ENCODE measurements at places on chromosomes 6 and 20.

GRCh38 chr6:156701966-156702365, 75.2 kb upstream of the ARID1B start:
- no peak for DNase-seq

GRCh38 chr6:101700655-101701054, 307.1 kb downstream of the GRIK2 start:
- no peak for DNase-seq

- no peak for DNase-seq
Measured at GRCh38 chr20:20630551-20630950, 81.9 kb downstream of the RALGAPA2 start.

DNA sequence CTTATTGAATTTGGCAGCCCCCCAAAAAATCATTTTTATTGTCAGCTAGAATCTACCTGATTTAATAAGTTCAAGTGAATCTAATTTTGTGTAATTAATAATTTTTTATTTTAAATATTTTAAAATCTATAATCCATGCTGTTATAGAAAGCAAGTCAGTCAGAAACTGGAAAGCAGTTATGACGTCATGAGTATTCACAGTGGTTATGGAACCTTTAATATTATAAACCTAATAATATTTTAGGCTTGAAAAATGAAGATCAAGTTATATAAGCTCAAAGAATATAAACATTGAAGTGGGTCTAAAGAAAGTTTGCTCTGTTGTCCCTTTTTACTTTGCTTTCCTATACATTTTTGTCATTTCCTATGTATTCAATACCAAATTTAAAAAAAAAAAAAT, 1075.1 kb upstream of the EPHA7 start:
- no peak for DNase-seq

- no peak for DNase-seq
Measured at GRCh38 chr6:119043783-119044182, 34.7 kb downstream of the FAM184A start.

DNA sequence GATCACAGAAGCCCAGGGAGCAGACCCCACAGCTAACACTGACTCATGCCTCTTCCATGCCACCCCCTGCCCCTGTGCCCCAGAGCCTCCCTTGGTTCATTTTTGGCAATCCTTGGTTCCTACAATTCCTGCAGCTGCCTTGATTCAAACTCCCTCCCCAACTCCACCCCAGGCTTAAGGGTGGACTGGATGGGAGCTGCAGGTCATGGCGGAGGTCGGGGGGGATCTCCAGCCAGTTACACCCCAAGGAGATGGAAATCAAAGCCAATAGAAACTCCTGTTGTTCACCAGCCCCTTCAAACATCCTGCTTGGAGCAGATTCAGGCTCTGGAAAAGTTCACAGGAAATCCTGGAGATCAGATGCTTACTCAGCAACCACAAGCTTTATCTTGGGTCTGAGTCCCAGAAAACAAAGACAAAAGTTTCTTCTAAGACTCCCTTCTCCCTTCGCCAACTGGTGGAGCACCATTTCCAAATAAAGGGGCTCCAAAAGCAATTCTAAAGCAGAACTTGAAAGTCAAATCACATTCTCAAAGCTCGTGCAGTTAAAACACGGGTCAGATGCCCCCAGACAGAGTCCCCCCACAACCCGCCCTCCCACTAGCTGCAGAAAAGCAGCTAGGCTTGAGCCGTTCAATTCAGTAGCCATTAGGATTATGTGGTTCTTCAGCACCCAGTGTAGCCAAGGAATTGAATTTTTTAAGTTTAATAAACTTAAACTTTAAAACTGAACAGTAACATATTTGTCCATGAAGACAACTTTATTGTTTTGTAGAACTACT, 149.5 kb downstream of the ANKRD60 start:
- no peak for DNase-seq

DNA sequence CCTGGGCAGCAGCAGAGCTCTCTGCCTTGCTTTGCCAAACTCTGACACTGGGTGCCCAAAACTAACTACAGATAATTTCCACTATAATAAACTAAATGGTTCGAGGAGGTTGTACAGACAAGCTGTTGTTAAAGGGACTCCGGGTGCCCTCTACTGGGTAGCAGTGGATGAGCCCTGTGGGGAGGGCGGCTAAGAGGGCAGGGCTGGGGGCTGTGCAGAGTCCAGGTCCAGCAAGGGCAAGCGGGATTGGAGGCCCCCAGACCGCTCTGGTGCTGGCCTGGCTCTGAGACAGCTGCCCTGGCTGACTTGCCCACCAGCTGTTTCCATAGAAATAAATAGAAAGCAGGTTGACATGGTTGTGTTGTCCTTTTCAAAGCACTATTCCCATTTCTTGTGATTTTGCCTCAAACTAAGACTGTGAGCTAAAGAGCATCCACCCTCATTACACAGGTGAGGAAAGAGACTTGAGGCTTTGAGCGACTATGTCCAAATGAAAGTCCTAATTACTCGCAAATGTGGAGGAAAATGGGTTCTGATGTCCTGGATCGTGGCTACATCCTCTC, 167.6 kb upstream of the CST7 start:
- no peak for DNase-seq

DNA sequence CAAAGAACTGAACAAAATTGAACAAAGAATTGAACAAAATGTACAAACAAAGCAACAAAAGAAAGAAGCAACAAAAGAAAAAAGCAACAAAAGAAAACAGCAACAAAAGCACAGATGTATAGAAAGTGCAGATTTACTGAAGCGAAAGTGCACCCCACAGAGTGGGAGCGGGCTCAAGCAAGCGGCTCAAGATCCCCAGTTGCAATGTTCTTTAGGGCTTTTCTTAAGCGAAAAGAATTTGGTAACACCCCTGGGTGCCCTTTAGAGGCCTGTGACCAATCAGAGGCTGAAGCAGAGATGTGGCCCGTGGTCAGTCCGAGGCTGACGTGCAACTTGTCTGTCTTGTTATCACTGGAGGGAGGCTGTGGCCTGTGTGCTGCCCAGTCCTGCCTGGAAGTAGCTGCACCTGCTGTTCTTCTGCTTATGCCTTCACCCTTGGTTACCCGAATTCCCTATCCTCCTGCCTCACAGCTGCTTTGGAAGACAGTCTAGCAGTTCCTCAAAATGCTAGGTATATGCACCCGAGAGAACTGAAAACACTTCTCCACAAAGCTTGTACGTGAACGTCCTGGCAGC, 13.2 kb upstream of the KIF25 start:
- no peak for DNase-seq

DNA sequence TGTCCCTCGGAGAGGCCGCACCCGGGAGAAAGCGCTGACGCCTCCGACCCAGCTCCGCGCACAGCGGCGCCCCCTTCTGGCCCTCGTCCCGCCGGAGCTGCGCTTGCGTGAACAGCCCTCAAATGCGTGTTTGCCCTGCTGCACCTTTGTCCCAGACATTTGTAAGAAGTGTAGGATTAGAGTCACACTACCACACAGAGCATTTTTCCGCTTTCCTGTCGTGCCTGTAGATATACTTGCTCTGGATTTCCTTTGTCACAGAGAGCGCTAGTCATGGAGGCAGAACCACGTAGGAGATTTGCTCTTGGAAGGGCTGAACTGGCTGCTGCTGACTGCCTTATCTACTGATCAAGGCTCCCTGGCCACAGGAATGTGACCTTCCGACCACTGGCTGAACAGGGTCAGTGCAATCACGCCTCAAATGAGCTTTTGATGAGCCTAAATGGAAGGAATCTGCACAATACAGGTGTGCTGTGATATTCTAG, 62.3 kb downstream of the PAX1 start:
- no peak for DNase-seq

DNA sequence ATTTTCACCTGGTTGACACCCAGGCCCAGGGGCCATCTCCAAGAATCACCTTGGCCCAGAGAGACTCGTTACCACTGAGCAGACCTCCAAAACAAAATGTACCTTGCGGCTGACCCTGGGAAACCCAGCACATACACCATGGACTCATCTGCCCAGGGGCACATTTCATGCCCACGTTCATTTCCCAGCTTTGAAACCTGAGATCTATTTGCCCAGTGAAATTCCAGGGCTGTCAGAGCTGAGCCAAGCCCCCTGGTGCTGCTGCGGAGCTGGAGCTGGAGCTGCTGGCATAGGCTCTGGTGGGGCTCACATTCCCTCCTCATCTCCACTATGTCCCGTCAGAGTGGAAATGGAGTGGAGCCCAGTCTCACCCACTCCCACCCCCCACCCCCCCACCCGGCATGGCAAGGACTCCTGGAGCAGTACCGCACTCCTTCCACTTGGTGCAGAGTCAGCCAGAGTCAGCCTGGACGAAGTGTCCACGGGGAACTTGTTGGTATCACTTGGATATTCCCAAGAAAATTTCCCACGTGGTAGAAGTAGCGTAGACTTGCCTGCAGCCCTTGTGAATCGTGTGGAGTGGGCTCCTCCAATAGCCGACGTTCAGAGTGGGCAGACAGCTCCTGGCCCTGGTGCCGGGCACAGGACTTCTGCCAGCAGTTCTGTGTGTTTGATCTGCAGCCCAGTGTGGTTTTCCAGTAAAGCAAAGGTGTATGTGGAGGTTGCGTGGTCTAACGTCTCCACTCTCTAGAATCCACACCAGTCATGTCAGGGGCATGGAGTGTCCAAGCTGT, 18.1 kb upstream of the OSER1 start:
- DNase-seq = no peak

DNA sequence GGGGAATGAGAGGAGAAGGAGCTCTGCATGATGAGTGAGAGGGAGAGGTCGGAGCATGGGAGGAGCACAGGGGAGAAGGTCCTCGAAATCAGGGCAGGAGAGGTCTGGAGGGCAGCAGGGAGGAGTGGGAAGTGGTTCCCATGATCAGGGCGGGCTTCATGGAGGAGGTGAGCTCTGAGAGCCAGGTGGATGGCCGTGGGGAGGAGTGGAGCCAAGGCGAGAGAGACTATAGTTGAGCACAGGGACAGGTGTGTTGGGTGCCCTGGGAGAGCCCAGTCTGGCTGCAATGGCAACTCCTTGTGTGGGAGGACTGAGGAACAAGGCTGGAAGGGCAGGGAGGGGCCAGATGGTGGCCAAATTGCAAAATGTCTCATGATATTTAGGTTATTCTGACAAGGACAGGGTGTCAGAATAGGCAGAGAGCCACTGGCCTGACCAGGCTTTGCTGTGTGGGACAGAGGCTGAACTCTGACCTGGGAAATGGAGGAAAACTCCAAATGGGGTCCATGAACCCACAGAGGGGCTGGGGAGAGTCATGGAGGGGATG, 21.4 kb downstream of the TTBK1 start:
- DNase-seq = no peak

- DNase-seq = no peak
Measured at GRCh38 chr20:49630396-49630951, 62.5 kb upstream of the PTGIS start.

GRCh38 chr20:63328026-63328700, 33.0 kb downstream of the CHRNA4 start:
- no peak for DNase-seq

DNA sequence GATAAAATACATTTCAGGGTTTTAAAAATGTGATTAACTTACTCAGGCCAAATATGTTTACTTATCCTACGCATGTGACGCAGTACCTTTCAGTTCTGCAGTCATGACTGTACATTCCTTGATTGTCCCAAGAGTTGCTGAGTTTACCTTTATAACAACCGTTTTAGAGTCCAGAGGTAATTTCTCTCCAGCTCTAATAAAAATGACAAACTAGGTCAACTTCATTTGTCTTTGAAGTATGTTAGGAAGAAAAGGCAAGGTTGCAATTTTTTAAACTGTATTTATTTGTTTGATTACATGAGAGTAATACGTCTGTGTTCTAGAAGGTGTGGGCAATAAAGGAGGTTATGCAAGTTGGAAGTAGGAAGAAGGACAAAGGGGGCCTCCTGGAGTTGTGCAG, 38.6 kb upstream of the UBR2 start:
- no peak for DNase-seq

- no peak for DNase-seq
Measured at GRCh38 chr20:11170565-11170964, 496.8 kb upstream of the JAG1 start.

DNA sequence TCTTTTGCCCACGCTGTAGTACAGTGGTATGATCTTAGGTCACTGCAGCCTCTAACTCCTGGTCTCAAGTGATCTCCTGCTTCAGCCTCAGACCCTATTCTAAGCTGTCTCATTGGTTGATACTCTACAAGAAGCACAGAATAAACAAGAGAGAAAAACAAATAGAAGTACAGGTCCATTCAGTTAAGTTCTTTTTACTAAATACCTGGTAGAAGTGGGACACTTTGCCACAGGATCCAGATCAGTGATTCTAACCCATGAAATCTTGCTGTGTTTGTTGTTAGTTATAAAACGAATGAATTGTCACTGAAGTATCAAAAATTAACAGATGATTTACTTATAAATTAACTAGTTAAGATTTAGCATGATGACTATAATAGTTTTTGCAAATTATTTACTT, 76.7 kb downstream of the SCAND1 start:
- no peak for DNase-seq

DNA sequence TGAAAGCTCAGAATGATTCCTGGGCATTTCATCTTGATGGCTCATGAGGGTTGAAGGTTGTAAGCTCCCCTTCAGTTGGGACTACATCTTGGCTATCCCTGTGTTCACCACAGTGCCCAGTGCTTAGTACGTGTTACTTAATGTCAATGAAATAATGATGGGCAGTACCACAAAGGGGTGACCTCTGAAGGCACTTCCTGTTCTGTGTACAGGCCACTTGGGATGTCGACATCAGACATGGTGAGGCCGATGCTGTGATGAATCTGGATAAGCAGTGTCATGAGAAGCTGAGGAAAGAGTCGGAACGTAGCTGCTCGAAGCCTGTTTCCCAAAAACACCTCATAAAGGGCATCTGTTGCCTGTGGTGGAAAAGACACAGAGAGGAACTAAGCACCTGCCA, 27.6 kb upstream of the RBL1 start:
- DNase-seq = no peak

- DNase-seq = no peak
Measured at GRCh38 chr6:1502041-1502440, 107.7 kb upstream of the FOXC1 start.

GRCh38 chr20:25017257-25017803, 24.8 kb upstream of the APMAP start:
- no peak for DNase-seq

DNA sequence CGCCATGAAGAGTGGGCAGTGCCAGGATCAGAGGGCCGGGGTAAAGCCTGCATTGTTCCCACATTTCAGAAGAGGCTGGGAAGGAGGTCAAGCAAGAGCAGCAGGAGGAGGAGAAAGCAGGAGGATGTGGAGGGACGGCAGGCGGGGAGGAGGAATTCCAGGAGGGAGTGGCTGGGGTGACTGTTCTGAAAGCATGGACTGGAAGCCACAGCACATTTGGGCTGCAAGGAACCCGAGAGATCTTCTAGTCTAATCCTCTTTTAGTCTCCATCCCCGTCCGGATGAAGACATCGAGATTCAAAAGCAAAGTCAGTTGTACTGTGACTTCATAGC, 76.9 kb downstream of the FAM50B start:
- no peak for DNase-seq

DNA sequence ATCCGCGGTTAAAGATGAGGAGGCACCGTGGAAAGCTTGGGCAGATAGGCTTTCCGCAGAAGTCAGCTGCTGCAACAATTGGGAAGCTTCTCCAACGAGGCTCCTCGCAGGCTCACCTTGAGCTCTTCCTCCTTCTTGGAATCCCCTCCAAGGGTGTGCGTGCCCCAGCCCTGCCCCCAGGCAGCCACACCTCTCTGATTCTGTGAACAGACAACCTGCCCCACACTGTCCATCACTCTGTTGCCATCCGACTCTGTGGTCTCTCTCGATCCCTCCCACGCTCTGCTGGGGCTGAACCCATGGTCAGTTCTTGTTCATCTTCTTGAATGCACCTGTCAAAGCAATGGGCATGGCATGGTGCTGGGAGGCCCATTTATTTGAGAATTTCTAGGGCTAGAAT, 31.5 kb downstream of the PACSIN1 start:
- no peak for DNase-seq
